ENCODE measurements at places on chromosomes 6 and 20. TPM values are rescaled to one million over a fixed set of nuclear protein-coding genes. Genes with fewer than 3 reads are reported as not detected.

MAS1 gene
- under 0.01 TPM for total RNA-seq

SRSF12 gene
- 45.0 TPM for total RNA-seq

SNAP25 gene
- total RNA-seq: 162 TPM

ISM1 gene
- 2.8 TPM for total RNA-seq

CARMIL1 gene
- 36.9 TPM for total RNA-seq

CTCFL gene
- 0.23 TPM for total RNA-seq

HLA-DMB gene
- total RNA-seq: 2.3 TPM

CLPSL2 gene
- total RNA-seq: not detected

MEI4 gene
- 2.1 TPM for total RNA-seq

PPP1R3D gene
- total RNA-seq: 6.5 TPM

ZKSCAN3 gene
- 7.8 TPM for total RNA-seq

TBXT gene
- total RNA-seq: not detected

SSTR4 gene
- 2.1 TPM for total RNA-seq

RPS10 gene
- total RNA-seq: 835 TPM

TAAR5 gene
- not detected for total RNA-seq

SULF2 gene
- total RNA-seq: 52.6 TPM

HLA-DRA gene
- 8.5 TPM for total RNA-seq

PTCRA gene
- not detected for total RNA-seq

CGA gene
- not detected for total RNA-seq

SOX18 gene
- 1.6 TPM for total RNA-seq

PDE7B gene
- 27.5 TPM for total RNA-seq

TMC2 gene
- total RNA-seq: 3.5 TPM

NINL gene
- total RNA-seq: 22.1 TPM

IL17F gene
- not detected for total RNA-seq

RBPJL gene
- not detected for total RNA-seq

NKX2-2 gene
- 3.5 TPM for total RNA-seq

COL20A1 gene
- 3.7 TPM for total RNA-seq

Data from diencephalon (tissue), 1 donor.